Inflammatory macrophage treated with lipopolysaccharide for 4 hours (primary cell): ENCODE measurements at places on chromosomes 2 and 18.

- DNase-seq, result peak; percentile 34
Measured at GRCh38 chr18:74040459-74041332, 106.9 kb downstream of the FBXO15 start.

- DNase-seq, result no peak
Measured at GRCh38 chr2:44553456-44553855, 191.7 kb downstream of the CAMKMT start.

DNA sequence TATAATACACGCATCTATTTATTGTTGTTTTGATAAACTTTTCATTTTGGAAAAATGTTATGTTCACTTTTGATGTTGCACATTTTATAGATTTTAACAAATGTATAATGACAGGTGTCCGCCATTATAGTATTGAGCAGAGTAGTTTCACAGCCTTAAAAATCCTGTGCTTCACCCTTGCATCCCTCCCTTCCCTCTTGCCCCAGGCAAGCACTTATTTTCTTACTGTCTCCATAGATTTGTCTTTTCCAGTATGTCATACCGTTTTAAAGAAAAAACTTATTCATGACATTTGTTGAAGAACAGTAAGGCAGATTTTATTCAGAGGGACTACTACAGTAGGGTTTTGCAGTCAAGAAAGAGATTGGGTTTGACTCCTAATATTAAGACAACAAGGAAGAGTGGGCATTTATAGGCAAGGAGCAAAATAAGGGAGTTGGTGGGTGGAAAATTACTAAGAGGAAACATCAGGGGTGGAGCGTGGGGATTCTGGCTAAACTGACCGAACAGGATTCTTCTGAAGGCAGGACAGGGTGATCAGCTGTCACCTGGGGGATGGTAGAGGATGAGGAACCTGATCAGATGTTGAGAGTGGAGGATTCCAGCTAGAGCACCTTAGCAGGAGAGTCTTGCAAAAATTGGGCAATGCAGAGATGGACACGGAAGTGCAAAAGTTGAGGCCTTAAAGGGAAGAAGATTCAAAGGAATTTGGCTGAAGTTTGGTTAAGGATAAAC lies 108.8 kb downstream of the NCK2 start:
- no peak for DNase-seq

- no peak for DNase-seq
Measured at GRCh38 chr2:203586206-203586605, 51.1 kb upstream of the RAPH1 start.

DNA sequence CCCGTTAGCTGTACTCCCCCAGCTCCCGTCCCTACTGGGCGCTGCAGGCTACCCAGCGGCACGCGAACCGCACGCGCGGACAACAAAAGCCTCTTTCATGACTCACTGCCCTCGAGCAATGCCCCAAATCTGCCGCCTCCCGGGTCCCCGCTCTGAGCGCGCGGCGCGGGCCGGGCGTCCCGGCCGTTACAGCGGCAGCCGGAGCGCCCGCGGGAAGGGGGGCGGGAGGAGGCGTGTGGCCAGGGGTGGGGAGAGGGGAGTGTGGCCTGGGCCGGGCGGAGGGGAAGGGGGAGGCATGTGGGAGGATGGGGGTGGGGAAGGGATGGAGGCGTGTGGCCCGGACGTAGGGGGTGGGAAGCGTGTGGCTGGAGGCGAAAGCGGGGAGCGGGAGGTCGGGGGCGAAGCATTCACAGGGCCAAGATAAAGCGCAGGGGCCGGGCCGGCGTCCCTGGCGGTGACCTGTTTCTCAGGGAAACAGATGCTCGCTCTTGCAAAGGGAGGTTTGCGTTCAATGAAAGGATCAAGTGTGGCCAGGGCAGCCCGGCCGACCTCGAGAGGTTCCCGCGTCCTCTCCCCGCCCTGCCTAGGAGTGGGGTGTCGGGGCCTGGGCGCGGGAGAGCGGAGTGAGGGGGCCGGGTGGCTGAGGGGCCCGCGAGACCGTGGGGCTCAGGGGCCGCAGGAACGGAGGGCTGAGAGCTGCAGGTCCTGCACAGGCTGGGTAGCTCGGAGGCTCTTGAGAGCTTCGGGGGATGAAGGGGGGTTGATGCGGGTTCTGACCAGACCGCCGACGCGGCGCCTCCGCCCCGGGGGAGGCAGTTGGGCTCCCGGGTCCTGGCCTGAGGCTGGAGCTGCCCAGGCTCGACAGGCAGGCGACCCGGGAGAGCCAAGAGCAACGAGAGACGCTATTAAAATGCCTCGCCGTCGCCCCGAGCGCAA lies 3.5 kb upstream of the NEUROD1 start:
- no peak for DNase-seq

DNA sequence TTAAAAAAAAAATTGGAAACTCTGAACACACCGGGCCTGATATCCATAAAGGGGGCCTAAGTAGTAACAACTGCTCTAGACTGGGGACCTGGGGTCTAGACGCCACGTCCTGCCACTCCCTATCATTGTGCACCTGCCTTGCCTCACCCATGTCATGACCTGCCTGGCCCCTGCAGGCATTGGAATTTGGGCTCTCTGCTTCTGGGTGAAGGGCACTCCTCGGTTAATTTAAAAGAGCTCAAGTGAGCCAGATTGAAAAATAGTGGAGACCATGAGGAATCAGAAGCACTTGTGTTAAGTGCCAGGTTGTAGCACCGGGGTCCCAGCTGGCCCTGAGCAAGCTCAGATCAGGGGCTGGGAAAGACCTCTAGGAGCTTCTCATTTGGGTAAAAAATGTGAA lies 48.1 kb downstream of the SLC4A1AP start:
- DNase-seq, result no peak

DNA sequence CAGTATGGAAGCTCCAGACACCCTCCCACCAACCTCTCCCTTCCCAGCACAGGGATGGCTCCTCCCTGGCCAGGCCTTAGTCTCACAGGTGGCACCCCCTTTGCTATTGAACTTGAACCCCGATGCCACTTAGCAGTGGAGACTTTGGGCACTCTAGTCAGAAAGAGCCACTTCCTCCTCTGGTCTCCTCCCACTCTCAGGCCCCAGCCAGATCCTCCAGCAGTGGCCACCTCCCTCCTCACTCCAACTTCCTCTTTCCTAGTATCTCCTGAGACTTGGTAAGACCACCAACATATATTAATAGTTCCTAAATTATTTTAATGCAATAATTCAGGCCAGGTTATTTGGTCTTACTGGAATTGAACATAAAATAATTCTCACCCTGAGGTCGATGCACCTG lies 437.2 kb upstream of the ID2 start:
- DNase-seq, result peak; percentile 87

DNA sequence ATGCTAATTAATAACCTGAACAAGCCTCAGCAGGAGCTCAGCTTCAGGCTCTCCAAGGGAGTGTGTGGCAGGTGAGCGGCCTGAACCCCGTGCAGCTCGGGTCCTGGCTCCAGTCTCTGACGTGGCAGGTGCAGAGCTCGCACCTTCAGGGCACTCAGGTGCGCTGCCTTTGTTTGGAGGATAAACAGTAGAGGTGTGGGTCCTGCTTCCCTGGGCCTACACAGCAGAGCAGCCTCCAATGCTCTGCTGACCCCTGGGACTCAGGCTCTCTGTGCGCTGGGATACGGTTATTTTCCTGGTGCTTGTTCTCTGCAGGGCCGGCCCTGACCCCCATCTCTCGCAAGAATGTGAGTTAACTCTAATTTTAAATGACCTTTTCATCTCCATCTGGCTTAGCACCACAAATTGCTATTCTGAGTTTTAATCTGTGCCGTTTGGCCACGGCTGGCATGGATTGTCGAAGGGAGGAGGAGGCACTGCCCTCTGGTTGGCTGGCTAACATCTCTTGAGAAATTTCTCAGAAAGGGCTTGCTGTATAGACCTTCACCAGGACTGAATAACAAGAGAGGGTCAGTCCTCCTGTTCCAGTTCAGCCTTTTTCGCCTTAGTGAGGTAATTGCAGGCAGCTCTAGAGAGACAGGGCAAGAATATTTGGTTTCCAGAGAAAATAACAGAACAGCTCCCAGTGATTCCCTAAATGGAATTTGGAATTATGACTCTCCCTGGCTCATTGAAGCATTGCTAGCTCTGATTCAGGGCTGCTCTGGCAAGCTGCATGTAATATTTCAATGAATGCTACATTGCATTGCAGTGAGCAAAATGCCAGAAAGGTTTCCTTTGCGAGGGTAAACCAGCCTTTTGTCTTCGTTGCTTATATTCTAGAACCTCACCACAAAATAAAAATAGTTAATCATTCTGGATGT lies 161.8 kb downstream of the DCDC2C start:
- no peak for DNase-seq

GRCh38 chr18:55236150-55236931 lies 277.1 kb upstream of the CCDC68 start:
- DNase-seq, result peak; percentile 36

GRCh38 chr2:60544062-60544461 lies 9.4 kb downstream of the BCL11A start:
- DNase-seq, result peak; percentile 97

DNA sequence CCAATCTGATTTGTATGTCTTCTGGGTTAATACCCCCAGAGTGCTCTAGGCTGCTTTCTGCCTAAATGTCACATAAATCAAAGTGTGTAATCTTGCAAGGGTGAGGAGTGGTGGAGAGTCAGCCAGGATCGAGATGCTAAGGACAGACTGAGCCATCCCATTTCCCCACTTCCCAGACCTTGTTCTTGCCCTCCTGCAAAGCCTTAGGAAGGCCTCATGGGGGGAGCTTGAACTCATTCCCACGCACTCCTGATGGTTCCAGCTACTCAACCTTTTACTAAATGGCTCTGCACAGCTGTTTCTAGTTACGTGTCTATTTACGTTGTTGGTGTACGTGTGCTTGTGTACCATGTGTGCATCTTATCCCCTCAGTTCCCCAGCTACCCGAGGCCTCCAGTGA lies 423.6 kb upstream of the TNP1 start:
- DNase-seq, result no peak

- DNase-seq, result no peak
Measured at GRCh38 chr2:84972207-84972783, 1.3 kb downstream of the KCMF1 start.

GRCh38 chr2:209946539-209946938 lies 55.9 kb upstream of the RPE start:
- no peak for DNase-seq

- DNase-seq, result peak; percentile 64
Measured at GRCh38 chr2:200367155-200367554, 60.7 kb downstream of the SPATS2L start.

DNA sequence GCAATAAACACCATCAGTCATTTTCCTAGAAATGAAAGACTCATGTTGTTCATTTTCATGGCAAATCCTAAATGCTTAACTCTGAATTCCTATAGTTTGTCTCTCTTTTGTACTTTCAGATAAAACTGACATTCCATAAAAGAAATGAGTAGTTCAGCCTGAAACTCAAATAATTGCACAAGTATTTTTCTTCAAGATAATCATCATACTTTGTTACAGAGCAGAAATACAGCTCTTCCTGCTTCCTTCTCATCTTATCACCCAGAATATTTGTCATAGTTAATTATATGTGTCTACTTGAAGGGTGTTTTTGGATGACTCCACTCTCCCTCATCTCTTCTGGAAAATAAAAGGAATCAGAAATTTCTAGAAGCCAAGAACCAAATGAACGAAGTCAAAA lies 141.1 kb downstream of the HNMT start:
- no peak for DNase-seq

DNA sequence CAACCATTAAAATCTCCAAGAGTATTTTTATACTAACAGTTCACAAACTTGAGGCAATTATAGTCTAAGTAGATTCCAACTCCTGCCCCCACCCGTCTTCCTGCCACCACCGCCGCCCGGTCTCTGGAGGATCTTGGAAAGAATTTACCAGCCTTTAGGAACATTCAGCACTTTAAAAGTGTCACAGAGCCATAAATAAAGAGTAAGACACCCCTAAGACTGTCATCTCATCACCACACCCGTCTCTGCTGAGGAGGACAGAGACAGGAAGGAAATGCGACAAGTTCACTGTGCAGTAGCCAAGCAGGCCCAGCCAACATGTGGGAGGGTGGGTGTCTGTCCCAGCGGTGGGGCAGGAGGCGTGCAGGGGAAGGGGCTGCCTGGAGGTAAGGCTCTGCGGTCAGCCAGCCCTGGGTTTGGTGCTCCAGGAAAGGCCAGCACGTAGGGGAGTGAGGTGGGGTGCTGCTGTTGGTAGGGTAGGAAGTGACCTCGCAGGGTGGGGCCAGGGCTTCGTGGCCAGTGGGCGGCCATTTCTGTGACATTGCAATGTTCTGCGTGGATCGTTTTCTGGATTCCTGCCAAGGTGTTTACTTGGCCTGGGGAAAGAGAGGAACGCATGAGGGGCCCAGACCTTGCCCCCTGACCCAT lies 111.6 kb downstream of the FAM210A start:
- DNase-seq, result peak; percentile 67

- DNase-seq, result no peak
Measured at GRCh38 chr2:70711191-70711590, 56.8 kb downstream of the ADD2 start.

DNA sequence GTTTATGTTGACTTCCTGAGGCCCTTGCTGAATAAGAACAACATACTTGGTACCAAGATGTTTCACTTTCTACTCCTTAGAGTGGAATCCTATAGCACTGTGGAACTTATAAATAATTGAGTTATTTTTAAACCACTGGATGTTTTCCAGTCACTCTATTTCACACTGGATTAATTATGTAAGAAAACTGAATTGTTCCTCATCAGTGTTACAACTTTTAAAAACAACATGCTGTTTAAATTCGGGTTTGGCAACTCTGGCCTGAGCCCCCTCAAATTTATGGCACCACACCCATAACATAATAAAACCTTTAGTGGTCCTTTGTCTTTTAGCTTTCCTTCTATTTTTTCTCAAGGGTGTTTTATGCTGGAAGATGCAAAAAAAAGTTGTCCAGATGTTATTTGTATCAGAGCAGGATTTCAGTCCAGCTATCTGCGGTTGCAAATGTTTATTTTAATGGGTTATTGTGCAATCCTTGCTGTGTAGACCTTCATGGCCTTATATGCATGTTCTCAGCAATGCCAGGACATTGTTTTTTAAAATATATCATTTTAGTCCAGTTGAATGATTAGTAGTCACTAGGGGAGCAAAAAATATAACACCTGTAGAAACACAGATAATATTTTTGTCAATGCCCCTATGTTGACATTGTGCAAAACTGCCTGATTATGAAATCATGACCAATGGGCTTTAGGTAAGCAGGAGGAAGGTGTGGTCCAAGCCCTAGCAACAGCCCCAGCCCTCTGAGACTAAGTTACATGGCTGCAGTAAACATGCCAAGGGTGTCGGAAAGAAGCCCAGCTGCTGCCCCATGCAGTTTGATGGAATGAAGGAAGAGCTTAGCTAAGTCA lies 638.0 kb upstream of the ZEB2 start:
- DNase-seq, result no peak

- peak; percentile 72 for DNase-seq
Measured at GRCh38 chr2:113080134-113080533, 12.4 kb downstream of the IL1F10 start.

DNA sequence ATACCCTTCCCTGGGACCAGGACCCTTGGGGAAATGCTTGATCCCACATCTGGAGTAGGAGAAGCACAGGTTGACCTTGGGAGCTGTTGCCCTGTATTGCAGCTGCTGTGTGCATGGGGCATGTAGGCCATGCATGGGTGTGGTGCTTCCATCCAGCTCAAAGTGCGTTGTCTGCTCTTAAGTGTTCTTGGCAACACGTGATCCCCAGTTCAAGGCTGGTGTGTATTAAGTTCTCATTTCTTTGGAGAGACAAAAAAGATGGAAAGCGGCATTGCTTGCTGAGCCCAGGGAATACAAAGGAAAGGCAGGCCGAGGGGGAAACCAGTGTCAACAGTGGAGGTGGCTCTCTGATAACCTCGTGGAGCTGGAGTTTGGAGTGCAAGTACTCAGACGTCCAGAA lies 110.7 kb downstream of the RTP5 start:
- DNase-seq, result no peak

GRCh38 chr2:205869439-205869838 lies 187.1 kb downstream of the NRP2 start:
- peak; percentile 5 for DNase-seq

- no peak for DNase-seq
Measured at GRCh38 chr2:143344780-143345179, 215.6 kb downstream of the ARHGAP15 start.

- DNase-seq, result peak; percentile 89
Measured at GRCh38 chr2:229921892-229922448, at the start of gene TRIP12. Gene TRIP12 (minus strand): TSS chr2:229922009. CDS start chr2:229880079, 41,930 bp downstream.
